ENCODE measurements at places on chromosomes 6 and 20.

DNA sequence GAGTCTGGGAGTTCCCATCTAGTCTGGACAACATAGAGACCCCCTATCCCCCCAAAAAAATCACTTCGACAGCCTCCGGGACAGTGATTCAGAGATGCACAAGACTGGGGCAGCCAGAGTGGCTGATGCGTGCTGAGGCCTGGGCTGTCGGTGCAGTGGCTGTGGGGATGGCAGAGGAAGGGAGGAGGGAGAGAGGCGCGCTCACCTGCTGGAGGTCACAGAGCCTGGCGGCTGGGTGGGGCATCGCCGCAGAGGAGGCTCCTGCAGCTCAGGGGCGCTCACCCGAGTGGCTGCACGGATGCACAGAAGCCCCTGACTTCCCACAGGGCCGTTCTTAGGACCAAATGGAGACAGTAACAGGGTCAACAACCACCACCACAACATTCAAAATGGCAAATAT, 182.8 kb downstream of the SMOC2 start:
- DNase-seq = no peak

DNA sequence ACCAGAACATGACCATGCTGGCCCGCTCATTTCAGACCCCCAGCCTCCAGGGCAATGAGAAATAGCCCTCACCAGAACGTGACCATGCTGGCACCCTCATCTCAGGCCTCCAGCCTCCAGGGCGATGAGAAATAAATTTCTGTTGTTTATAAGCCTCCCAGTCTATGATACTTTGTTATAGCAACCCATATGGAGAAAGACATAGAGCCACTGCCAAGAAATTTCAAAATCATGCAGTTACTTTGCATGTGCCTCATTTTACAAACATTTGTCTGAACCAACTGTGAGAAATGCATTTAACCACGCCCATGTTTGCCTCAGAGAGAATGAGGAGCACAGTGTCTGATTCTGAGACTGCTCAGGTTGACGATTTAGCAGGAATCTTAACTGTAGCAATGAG, 15.5 kb downstream of the CYP39A1 start:
- DNase-seq = no peak

DNA sequence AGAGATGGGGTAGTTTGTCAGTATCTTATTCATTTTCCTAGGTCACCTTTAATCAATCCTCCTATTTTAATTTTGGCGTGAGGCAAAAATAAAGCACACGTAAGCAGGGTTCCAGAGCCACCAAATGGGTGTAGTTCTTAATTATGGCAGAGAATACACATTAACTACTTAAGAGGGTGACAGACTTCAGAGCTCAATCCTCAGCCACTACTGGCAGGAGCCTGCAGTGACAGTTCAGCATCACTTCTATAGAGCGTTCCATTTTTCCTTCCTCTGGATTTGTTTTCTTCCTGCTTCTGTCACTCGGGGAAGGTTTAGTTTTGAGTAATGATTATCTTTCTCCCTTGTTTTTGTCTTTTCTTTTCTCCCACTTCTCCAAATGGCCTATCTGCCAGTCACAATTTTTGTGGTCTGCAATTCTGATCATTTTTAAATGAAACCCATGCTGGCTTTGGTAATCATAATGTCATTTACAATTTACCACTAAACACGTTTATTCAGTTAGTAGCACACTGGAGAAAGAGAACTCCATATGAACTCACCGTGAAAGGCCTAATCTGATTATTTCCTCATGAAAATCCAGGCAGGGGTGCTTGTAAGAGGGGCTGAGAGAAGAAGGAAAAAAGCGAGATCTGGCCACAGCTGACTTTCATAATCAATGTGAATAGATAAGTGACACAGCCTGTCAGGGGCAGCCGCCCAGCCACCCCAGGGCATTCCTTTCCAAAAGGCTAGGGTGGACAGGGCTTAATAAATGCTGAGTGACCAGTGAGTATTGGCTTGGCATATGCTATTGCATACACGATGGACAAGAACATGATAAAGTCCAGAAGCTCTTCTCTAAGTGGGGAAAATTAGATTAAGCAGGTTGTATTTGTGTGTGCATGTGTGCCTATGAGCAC, 412.1 kb downstream of the PKHD1 start:
- DNase-seq = no peak

- no peak for DNase-seq
Measured at GRCh38 chr6:119060255-119060907, 18.1 kb downstream of the FAM184A start.

DNA sequence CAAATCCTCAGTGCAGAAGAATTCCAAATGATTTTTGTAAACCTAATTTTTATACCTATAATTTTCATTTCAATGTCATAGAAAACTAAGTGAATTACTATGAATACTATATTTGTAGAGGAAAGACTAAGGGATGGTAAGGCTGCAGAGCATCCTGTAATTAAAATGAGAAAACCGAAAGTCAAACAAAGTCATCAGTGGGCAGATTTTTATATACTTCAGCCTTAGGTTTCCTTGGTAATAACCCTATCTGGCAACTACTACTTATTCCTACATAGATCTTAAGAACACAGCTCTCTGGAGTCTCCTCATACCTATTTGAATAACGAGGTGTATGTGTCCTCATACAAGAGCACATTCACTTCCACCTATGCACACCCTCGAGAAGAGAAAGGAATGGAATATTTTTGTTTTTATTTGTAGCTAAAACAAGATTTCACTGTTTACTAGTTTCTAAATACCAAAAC, 117.9 kb upstream of the SGK1 start:
- no peak for DNase-seq

DNA sequence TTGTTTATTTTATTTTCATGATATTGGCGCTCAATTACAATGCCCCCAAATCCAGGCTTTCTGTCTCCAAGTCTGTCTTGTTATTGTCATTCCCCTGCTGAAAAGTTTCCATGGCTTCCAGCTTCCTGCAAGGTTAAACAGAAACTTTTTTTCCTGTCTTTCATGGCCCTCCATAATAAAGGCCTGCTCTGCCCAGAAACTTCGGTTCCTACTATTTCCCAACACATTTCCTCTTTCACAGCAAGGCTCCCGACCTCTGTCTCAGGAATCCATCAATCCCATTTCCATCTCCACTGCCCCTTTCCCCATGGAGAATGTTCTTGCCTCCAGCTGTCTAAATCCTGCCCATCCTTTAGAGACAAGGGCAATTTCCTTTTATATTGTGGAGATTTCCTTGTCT, 365.2 kb upstream of the JARID2 start:
- no peak for DNase-seq

Data from forelimb muscle (tissue), 1 donor.